ENCODE measurements at places on chromosomes 6 and 20. TPM values are rescaled to one million over a fixed set of nuclear protein-coding genes. Genes with fewer than 3 reads are reported as not detected.

DNA sequence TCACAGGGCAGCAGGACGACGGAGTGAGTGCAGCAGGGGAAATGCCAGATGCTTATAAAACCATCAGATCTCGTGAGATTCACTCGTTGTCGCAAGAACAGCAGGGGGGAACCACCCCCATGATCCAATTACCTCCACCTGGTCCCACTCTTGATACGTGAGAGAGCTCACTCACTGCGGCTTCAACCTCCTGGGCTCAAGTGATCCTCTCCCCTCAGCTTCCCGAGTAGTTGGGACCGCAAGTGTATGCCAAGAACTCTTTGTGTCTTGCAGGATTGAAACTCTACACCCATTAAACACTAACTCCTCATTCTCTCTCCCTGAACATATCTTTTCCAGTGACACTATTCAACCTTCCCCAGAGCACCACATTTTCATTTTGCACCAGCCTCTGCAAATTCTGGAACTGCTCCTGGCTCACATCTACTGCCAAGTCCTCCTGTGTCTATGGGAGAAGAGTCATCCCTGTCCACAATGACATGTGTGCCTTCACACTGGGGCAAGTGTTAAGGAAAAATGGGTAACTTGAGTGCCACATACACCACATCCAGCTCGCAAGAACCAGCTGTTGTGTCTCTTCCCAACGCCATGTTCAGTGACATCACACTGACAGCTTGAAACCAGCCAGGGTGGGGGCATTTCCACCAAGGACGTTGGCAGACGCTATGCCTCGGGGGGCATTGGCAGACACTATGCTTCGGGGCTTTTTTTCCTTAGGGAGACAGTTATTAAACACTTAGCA, 14.7 kb upstream of the TAF4 start:
- DNase-seq: no peak

DNA sequence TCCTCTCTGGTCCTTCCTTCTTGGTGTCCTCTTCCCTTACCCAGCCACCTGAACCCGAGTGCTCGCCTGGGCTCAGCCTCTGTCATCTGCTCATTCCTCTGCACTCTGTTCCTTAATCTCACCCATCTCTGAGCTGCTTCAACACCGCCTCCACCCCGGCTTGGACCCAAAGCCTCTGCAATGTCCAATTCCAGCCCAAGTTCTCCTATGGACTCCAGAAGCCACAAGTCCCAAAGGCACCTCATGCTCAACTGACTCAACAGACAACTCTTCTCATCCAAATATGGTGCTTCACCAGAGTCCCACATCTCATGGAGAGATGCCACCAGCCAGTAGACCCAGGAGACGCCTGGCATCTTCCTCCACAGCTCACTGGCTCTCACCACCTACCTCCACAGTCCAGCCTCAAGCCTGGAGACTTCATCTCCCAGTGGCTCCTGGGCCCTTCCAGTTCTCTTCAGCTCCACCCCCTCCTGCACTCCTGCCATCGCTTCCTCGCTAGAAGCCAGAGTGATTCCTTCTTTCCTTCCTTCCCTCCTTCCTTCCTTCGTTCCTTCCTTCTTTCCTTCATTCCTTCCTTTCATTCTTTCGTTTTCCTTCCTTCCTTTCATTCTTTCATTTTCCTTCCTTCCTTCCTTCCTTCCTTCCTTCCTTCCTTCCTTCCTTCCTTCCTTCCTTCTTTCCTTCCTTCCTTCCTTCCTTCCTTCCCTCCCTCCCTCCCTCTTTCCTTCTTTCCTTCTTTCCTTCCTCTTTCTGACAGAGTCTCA, 40.9 kb upstream of the NNAT start:
- no peak for DNase-seq

- no peak for DNase-seq
Observed at GRCh38 chr6:26454631-26455030, 3.1 kb upstream of the BTN2A1 start.

DNA sequence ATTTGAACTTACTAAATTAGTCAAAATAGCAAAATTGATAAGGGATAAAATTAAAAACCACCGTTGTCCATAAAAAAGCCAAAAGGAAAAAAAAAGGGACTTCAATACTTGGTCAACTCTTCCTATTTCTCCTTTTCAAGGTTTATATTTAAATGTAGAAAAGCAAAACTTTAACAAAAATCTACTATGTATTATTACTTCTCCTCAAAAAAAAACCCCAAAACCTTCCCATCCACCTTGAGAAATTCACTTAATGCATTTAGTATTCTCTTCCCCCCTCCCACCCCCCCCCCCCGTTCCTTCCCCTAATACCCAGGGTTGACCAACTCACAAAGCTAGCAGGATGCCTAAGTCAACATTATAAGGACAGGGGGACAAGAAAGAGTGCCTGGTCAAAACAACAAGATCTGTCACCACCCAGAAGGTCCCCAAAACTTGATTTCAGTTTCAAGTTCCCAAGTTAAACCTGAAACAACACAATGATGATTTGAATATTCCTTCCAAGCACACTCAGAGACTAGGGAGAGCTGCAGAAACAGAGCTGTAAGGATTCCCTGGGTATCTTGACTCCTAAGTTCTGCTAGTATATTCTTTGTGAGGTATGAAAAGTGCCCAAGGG, 14.6 kb downstream of the GMDS start:
- no peak for DNase-seq

DNA sequence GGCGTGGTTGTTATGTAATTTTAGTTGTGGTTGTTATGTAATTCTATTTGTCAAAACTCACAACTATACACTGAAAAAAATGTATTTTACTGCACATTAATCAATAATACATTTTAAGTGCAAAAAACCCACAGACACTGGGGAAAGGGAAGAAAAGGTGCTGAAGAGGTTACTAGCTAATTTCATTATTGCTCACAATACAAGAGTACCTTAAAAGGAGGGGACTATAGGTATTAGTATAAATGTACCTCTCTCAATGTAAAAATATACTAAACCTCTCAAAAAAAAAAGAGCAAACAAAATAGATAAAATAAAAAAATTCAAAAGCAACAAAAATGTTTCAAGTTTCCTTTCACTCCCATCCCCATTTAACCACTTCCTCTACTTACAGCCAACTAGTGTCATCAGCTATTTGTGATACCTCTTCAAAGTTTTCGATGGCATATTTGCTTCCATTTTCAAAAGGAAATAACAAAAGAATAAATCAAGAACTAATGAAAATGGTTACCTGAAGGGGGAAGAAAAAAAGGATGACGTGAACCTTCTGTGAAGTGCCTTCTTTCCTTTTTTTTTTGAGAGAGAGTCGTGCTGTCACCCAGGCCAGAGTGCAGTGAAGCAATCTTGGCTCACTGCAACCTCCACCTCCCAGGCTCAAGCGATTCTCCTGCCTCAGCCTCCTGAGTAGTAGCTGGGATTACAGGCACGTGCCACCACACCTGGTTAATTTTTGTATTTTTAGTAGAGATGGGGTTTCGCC, 30.2 kb downstream of the RANBP9 start:
- DNase-seq: no peak

The HLA-DRA gene
- 115 TPM for total RNA-seq

The RFX6 gene
- total RNA-seq: 0.25 TPM

Measured in mucosa of descending colon (tissue), 3 donors.